ENCODE measurements at places on chromosomes 1 and 21.

DNA sequence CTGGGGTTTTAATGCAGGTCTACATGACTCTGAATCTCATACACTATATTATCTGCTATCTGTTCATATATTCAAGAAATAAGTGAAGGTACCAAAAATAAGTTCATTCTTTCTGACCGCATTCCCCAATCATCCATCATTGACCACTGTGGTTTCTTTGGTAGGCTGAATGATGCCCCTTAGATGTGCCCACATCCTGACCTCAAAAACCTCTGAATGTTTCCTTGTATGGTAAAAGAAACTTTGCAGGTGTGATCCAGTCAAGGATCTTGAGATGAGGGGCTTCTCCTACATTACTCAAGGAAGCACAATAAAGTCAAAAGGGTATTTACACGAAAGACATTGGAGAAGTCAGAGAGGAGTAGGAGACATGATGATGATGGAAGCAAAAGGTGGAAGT, 60.6 kb upstream of the LRRC8B start:
- DNase-seq: no peak

GRCh38 chr1:54615531-54616279, 7.6 kb downstream of the FAM151A start:
- no peak for DNase-seq

DNA sequence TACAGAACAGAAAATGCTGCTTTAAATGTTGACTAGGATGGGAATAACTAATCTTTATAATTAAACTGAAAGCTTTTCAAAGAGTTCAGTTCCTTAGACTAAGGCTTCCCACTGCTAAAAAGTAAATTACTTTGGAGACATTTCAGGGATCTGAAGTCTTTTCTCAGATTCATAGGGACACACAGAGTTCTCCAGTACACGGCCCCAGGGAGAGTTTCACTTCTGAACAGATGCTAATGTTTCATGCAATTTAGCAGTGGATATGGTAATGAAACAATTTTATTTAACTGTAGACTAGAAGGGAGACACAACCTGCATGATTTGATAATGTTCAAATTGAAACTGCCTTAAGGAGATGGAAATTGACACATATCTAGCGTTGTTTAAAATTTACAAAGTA, 1282.6 kb downstream of the NCAM2 start:
- no peak for DNase-seq

GRCh38 chr21:39707316-39707715, 37.7 kb upstream of the IGSF5 start:
- no peak for DNase-seq

DNA sequence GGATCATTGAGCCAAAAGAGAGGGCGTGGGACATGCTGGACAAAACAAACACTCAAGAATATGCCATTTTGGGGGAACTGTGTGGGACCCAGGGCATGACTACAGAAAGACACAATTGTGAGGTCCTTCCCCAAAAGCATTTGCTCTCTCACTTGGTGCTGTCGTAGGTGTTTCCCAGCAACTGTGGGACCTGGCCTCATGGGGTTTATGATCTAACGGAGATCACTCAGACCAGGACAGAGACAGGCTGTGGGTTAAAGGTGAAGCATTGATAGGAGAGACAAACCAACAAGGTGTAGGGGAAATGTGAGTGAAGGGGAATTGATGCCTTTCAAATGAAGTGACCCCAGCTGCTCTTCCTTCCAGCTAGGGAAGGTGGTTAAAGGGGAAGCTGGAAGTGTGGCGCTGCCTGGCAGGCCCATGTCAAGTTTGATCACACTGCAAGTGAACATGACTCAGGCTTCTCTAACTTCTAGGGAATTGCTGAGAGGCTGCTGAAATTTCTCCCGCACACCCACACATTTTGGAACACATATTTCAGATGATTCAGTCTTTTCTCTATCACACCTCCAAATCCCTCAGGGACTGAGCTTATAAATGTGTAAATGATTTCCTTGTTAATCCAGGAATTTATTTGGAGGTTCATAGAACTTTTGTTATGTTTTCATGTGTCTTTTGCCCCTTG, 30.2 kb downstream of the TRAF5 start:
- no peak for DNase-seq

- no peak for DNase-seq
Measured at GRCh38 chr1:183646776-183647175, 6.3 kb downstream of the APOBEC4 start.

- DNase-seq: no peak
Measured at GRCh38 chr1:60329651-60330050, 256.1 kb upstream of the C1orf87 start.

DNA sequence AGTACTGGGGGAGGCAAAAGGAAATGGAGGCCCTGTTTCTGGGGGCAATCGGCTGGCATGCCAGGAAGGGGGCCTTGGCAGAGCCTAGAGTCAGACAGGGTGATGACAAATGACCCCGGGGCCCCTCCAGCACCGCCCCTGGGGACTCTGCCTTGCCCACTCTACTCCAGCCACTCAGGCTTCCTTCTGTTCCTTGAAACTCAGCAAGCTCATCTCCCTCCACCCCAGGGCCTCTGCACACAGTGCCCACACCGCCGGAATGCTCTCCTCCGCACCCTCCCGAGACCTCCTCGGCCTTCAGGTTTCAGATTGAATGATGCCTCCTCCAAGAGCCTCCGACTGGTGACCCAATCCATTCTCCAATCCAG, 122.5 kb upstream of the ZBTB40 start:
- no peak for DNase-seq

GRCh38 chr1:3319874-3320245, 134.6 kb upstream of the ARHGEF16 start:
- DNase-seq: peak; percentile 84

GRCh38 chr21:42153746-42154145, 65.2 kb upstream of the ABCG1 start:
- DNase-seq: no peak

DNA sequence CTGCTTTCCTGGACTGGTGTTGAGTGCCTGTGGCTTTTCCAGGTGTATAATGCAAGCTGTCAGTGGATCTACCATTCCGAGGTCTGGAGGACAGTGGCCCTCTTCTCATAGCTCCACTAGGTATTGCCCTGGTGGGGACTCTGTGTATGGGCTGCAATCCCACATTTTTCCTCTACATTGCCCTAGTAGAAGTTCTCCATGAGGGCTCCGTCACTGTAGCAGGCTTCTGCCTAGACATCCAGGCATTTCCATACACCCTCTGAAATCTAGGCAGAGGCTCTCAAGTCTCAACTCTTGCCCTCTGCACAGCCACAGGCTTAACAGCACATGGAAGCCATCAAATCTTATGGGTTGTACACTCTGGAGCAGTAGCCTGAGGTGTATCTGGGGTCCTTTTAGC, 107.6 kb downstream of the GRIK1 start:
- no peak for DNase-seq

GRCh38 chr1:19645411-19646251, 1.5 kb downstream of the NBL1 start:
- DNase-seq: no peak

DNA sequence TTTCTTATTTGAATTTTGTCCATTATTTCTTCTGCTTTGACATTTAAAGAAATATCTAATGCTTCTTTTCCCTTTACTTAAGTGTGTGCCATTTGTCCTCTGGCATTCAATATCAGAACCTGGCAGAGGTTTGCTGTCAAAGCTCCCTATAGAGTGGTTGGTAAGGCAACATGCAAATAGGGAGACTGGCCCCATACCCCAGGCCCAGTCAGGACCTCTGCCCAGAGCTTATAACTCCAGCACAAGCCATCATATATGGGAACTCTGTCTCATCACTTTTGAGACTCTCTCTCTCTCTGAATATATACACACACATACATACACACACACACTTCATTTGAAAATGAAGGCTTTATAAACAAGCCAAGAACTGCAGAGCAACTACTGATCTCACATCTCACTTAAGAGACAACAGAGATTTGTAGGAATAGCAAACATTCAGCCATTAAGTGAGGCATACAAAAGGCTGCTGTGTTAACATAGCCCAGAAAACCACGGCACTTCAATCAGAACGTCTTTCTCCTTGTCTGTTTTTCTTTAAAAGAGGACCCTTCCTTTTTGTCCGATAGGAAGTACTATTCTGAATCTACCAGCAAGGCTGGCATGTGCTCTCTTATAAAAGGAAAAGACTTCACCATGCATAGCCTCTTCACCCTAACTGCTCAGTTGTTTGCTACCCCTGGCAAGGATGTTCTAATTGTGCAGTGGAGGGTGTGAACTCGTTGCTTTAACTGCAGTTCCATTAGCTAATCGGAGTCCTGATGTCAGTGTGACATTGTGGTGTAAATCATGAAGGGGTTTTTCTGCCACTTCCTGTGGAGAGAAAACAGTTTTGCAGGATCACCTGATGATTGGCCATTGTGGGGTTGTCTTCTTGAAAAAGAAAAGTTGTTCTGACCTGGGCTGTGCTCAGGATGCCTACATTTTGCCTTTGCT, 101.7 kb downstream of the NR5A2 start:
- no peak for DNase-seq

GRCh38 chr1:46112108-46112507, 20.3 kb downstream of the PIK3R3 start:
- no peak for DNase-seq

DNA sequence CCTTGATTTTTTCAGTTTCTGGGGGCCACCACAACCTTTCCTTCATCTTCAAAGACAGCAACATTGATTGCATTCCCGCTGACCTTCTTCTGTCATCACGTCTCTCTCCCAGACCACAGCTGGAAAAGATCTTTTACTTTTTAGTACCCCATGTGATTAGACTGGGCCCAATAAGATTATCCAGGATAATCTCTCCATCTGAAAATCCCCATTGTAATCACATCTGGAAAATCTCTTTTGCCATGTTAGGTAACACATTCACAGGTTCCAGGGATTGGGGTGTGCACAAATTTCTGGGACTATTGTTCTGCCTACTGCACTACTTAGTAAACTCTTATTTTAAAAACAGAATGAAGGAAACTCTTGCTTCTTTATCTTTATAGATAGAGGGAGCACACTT, 47.1 kb upstream of the INSL5 start:
- no peak for DNase-seq

DNA sequence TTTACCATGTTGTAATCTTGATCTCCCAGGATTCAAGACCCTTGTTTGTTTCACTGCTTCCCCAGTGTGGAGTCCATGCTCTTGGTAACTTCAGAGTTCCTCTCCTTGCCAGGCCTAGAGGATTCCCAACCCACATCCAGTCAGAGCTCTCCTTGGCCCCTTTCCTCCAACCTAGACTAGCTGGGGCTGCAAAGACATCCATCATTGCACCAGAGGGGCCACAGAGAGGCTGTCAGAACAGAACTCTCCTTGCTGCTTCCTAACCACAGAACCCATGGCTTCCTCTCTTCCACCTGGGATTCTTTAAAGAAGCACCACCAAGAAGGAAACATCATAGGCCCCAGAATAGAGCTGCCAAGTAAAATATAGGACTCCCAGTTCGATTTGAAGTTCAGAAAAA, 81.0 kb downstream of the HMGB4 start:
- no peak for DNase-seq

DNA sequence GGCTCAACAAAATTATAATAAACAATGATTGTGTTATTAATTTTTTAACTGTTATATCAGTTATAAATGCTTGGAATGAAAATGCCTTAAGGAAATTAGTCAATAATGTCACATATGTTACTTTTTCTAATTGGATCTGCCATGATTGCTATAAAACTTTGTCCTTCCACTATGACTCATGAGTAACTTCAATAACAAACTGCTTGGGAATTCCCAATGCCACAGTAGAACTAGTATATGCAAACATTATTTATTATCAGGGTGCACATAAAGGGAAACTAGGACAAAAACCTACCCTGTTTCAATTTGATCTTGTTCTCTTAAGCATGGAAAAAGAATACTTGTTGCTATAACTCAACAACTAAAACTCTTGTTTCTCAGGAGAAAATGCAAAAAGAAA, 59.1 kb upstream of the PDC start:
- DNase-seq: no peak

DNA sequence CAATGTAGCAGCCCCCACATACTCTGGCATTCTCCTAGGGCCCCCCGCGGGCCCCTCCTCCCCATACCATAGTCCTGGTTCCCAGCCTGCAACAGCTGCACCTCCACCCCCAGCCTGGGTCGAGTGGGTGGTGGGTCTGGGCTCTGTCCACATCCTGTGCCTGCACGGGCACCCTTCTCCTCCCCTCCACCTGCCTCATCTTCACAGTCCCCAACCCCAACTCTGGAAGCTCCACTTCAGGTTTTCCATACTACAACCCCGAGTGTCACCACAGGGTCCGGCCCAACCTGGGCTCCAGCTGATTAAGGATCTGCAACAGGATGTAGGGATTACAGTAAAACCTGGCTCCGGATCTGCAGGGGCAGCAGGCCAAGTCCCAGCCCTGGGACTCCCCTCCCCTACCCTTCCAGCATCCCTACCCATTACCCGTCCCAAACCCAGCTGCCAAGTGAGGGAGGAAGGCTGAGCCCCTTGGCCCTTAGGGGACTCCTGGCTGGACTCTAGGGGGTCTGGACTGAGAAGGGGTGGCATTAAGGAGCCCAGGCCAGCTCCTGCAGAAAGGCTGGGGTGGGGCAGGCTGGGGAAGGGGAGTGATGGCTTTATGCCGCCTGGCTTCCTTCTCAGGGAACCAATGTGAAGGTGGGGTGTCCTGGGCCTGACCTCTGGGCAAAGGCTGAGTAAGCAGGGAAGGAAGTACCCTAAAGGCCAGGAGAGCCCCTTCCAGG, 116.8 kb downstream of the CASZ1 start:
- peak; percentile 61 for DNase-seq

DNA sequence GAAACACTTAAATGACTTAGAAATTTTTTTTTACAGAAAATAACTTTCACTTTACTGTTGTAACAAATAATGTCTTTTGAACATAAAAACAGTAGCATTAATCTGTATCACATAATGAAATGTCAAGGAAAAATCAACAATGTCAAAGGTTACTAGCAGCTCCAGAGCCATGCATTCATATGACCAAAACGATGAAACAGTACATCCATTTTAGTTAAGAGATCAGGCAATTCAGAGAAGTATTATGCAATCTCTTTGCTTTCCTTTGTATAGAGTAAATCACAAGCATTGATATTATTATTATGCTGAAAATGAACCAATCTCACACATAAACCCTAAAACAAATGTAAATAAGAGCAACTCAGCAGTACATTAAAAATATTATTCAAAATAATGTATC, 748.9 kb downstream of the PLA2G4A start:
- no peak for DNase-seq

DNA sequence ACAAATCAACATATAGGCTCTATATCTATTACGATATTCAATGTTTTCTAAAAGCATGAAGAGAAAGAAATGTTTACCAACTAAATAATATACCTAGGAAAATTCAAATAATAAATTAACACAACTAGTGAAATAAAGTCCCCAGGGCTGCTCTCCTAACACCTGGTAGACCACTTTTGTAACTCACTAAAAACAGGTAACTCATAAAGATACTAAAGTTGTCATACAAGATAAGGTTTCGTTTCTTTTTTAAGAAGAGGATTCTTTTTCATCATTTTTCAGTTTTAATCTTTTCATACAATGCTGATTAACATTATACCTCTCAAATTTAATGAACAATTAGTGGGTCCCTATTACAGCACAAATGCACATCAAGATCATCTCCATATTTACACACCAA, 99.0 kb downstream of the ZZZ3 start:
- DNase-seq: no peak

DNA sequence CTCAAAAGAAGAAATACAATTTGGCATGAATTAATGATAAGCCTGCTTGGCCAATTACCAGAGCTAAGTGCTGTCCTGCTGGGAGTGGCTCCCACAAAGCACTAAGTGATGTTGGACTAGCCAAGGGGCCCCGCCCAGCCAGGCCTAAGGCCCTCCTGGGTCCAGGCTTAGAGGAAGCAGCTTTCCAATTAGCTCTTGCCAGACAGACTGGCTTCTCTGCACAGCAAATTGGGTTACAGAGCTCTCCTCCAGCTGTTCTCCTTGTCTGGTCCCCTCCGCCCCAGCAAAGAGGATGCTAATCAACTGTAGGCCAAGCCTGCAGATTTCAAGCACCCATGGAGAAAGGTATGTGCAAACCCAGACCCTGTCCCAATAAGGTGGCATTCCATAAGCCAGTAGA, 151.9 kb downstream of the DMRTA2 start:
- DNase-seq: no peak

All from hematopoietic multipotent progenitor cell treated with erythropoietin and hydrocortisone succinate and interleukin-3 and kit ligand, for 6 days (in vitro differentiated cells).